ENCODE measurements at places on chromosomes 4 and X.

- DNase-seq = no peak
Observed at GRCh38 chrX:77277911-77278310, 169.3 kb upstream of the FGF16 start.

DNA sequence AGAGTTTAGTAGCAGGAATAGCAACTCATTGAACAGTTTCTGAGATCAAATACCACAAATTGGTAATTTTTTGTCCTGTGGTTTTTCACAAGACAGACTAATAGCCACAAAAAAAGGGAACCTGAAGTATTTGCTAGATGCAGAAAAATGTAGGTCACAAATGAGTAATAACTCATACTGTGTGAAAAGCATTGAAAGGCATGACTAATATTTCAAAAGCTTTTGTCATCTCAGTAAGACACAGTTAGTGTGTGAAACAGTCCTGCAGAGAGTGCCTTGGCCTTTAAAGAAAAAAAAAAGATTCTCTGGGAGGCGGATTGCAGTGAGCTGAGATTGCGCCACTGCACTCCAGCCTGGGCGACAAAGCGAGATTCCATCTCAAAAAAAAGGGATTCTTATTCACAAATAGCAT lies 31.4 kb upstream of the SLC25A31 start:
- no peak for DNase-seq

DNA sequence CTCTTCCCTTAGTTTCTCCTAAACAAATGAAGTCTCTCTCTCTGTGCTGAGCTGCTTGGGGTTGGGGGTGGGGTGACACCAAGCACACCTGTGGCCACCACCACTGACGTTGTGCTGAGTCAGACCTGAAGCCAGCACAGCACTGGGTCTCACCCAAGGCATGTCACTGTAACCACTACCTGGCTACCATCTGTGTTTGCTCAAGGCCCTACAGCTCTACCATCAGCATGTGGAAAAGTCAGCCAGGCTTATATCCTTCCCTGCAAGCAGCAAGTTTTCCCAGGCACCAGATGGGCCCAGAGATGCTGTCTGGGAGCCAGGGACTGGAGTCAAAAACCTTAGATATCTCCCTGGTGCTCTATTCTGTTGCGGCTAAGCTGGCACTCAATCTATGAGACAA lies 6.9 kb downstream of the CXCL10 start:
- DNase-seq = no peak

DNA sequence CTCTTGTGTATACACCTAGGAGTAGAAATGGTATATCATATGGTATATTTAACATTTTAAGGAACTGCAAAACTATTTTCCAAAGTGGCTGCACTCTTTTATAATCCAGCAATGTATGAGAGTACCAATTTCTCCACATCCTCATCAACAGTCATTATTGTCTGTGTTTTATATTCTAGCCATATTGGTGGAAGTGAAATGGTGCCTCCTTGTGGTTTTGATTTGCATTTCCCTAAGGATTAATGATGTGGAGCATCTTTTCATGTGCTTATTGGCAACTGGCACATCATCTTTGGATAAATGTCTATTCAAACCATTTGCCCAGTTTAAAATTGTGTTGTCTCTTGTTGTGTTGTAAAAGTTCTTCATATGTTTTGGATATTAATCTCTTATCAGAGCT lies 9.6 kb downstream of the BMP15 start:
- DNase-seq = no peak

- DNase-seq = no peak
Observed at GRCh38 chr4:81486502-81486901, 14.8 kb upstream of the RASGEF1B start.

- no peak for DNase-seq
Observed at GRCh38 chr4:151458148-151458547, 49.2 kb downstream of the FHIP1A start.

DNA sequence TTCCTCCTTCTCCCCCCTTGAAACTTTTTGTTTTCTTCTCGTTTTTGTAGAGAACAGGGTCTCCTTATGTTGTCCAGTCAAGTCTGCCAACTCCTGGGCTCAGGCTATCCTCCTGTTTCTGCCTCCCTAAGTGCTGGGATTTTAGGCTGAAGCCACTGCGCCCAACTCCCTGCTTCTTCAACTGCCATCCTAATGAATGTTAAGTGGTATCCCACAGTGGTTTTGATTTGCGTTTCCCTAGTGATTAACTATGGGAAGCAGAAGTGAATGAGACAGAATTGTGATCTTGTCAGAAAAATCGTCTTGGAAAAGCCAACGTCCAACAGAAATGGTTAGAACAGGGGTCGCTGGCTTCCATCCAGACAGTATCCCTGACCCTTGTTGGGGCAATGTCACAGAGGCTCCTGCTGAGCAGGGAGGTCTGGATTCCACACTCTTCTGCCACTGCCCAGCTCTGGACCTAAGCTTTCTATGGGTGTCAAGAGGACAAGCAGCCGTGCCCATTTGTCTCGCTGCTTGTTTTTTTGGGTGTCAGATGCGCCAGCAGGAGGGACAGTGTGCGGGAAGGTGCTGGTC lies 869 bp upstream of the ADD1 start:
- DNase-seq = no peak

DNA sequence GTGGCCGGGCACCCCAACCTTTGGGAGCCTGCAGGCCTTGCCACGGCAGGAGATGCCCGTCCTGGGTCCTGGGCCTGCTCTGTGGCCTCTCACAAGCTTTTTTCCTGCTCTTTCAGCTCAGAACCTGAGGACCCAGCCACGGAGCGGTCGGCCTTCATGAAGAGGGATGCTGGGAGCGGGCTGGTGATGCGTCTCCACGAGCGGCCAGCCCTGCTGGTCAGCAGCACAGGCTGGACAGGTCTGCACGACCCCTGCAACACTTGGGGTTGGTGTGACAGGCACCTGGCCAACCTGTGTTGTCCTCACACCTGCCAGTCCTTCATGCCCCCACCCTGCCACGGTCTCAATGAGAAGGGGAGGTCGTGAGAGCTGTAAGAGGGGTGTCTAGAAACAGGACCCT lies 170.0 kb downstream of the ADRA2C start:
- DNase-seq = no peak

DNA sequence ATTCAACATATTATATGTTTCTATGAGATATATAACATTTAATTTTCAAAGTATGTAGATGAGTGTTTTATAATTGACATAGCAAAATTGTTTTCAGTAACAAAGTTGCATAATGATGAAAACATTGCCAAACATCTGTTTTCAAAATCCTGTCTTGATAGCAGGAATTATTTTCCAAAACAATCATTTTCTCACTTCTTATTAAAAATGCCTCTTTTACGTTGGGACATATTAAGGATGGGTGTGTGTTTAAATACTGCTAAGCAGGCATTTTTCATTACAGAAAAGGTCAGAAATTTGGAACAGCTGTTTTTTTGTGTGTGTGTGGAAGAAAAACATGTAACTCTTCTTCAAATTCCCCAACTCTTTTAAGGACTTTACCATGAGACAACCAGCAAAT lies 452.0 kb downstream of the SPRY1 start:
- DNase-seq = no peak

DNA sequence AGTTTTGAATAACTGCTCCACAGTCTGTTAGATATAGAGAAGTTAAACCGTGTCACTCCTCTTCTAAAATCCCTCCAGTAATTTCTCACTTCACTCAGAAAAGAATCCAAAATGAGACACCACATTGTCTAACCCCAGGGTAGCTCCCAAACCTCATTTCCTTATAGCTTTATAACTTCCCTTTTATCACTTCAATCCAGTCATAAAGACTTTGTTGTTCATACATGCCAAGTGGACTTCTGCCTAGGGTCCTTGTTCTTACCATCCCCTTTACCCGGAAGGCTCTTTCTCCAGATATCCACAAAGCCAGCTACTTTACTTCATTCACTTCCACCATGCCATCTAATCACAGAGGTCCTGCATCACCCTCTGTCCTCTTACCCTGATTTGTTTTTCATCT lies 156.2 kb downstream of the GABRB1 start:
- no peak for DNase-seq

- DNase-seq = no peak
Observed at GRCh38 chrX:79096145-79096556, 48.3 kb upstream of the GPR174 start.

DNA sequence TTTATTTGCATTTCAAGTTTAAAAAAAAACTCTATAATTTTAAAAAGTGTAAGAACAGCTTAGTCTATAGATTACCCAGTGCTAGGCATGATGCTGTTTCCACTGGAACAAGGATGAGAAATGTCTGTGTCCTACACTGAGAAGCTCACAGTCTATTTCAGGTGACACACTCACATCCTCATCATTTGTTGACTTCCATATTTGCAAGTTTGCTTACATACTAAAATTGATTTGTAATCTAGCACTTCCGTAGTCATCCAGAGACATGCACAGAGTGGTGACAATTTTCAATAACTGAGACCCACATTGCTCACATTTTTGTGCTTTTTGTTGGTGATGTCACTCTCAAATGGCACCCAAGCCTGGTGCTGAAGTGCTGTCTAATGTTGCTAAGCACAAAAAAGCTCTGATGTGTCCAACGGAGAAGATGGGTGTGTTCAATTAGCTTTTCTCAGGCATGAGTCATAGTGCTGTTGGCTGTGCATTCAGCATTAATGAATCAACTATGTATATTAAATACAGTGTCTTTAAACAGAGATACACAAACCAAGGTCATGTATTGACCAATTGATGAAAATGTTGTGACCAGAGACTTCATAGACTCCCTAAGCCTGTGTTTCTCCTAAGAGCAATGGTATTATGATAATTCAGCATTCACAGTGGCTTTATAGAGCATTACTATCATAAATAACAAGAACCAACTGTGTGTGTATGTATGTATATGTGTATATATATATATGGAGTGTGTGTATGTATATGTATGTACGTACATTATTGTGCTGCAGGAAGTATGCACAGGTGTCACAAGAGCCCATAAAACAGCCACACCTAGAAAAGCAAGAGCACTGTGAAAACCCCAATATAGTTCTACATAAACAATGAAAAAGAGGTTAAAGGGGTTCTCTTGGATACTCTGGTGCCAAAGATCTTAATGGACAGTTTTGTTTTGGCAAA lies 31.2 kb upstream of the VCX3B start:
- no peak for DNase-seq

- DNase-seq = no peak
Observed at GRCh38 chr4:116702949-116703348, 382.4 kb downstream of the TRAM1L1 start.

GRCh38 chr4:8585721-8586212 lies 5.6 kb downstream of the GPR78 start:
- no peak for DNase-seq

DNA sequence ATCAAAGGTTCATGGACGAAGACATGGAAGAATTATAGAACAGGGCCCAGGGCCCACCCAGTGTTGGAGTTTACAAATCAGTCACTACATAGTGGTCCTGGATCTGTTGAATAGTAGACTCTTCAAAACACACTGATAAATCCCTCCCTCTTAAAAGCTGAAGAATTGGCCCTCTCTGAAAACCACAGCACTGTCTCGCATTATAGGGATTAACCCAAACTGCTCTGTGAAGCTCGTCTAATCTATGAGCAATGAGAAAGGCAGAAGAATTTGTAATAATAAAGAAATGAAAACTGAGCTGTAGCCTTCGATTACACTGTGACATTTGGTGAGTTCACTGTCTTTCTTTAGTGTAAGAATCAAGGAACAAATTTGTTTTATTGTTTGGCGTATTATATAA lies 92.5 kb upstream of the ZFP42 start:
- DNase-seq = no peak

GRCh38 chrX:130676861-130677260 lies 226.1 kb downstream of the ENOX2 start:
- no peak for DNase-seq

- DNase-seq = no peak
Observed at GRCh38 chrX:3388457-3388856, 42.0 kb upstream of the MXRA5 start.

GRCh38 chrX:31093639-31093975 lies 21.8 kb upstream of the FTHL17 start:
- no peak for DNase-seq

GRCh38 chrX:127943571-127943970 lies 108.6 kb downstream of the ACTRT1 start:
- no peak for DNase-seq

DNA sequence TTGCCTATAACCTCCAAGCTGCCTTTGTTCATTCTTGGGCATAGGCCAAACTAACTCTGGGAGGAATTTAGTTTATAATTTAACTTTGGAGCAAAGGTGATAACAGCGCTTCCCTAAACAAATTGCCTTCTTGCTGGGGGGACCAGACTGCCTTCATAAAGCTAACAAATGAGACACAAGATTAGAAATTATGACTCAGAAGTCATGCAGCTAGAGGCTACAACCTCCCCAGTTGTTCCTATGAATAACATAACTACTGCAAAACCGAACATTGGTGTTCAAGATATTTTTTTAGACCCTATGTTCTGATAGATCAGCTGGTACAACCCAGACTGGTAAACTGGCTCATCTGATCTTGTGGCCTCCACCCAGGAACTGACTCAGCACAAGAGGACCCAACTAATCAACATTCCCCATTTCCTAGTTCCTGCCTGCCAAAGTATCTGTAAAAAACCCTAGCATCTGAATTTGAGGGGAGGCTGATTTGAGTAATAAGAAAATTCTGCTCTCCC lies 22.0 kb upstream of the TMPRSS11B start:
- DNase-seq = no peak

- DNase-seq = no peak
Observed at GRCh38 chr4:117545039-117545438, 459.7 kb upstream of the TRAM1L1 start.

DNA sequence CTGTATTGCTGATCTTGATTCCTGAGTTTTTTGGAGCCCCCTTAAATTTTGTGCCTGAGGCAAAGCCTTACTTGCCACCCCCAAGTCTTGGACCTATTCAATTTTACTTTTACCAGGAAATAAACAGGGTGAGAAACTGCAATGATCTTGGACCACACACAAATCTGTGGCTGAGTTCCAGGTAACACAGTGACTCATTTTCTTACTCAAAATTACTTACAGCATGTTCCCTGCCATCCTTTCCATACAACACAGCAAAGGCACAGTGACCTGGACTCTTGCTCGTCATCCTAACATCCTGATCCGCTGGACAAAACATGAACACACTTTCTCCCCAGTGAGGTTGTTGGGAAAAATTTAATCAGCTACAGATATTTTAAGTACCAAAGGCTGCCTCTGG lies 60.7 kb upstream of the S100G start:
- DNase-seq = no peak

DNA sequence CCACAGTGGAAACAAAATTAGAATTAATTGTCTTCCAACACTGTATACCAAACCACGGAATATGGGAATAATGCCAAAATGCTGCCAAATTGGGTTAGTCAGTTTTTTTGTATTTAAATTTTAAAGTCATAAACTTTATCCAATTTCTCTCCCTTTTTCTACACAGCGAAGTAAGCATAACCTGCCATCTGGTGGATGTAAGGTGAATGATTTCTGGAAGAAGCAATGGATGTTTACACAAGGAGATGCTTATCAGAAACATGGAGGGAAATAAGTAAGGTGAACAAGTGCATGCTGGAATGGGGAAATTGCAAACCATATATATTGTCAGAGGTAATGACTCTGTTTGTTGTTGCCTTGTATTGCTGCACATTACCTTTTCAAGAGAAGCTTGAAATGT lies 691.9 kb downstream of the TECRL start:
- DNase-seq = no peak
